ENCODE measurements at places on chromosomes 7 and 10. TPM values are rescaled to one million over a fixed set of nuclear protein-coding genes. Genes with fewer than 3 reads are reported as not detected.

GRCh38 chr10:78492424-78492823, 458.8 kb downstream of the RPS24 start:
- no peak for DNase-seq
- H3K27ac ChIP-seq, result no peak overlapping the region
- no peak overlapping the region for H3K4me3 ChIP-seq
- no peaks in the 10 kb centered on the region for H3K4me1 ChIP-seq

FZD8 gene
- total RNA-seq, result 0.40 TPM

GRCh38 chr7:139488810-139489209, 5.3 kb upstream of the KLRG2 start:
- H3K36me3 ChIP-seq, result no peaks in the 10 kb centered on the region
- no peak for DNase-seq
- no peak overlapping the region for H3K4me3 ChIP-seq
- no peaks in the 10 kb centered on the region for H3K27me3 ChIP-seq
- no peaks in the 10 kb centered on the region for H3K4me1 ChIP-seq
- no peak overlapping the region for H3K27ac ChIP-seq

DNA sequence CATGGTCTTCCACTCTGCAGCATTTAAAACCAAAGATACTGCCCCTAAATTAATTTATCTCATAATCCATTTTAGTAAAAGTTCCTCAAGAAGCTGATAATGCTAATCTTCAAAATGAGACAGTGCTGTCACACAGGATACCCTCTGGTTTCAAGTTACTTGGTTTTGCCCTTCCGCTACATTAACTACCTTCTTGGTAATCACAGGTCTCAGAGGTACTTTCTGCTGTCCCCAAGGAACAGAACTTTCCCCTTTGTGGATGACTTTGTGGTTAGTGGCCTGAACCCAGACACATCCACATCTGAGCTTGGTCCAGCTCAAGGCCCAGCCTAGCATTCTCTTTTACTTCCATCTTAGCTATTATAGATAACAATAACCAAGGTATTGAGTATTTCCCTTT, 88.8 kb upstream of the TMEM26 start:
- H3K4me3 ChIP-seq, result no peak overlapping the region
- H3K4me1 ChIP-seq, result no peaks in the 10 kb centered on the region
- H3K27ac ChIP-seq, result no peak overlapping the region
- DNase-seq, result no peak

GRCh38 chr10:132551093-132551807, 13.7 kb downstream of the INPP5A start:
- H3K4me1 ChIP-seq, result peaks cover 52% of the 10 kb centered on the region
- peak overlapping the region; percentile 51 for H3K4me3 ChIP-seq
- peak overlapping the region; percentile 57 for H3K27ac ChIP-seq
- no peaks in the 10 kb centered on the region for H3K27me3 ChIP-seq

GRCh38 chr10:132689721-132690360, 96.1 kb downstream of the NKX6-2 start:
- H3K4me3 ChIP-seq, result no peak overlapping the region
- no peak overlapping the region for H3K27ac ChIP-seq
- H3K4me1 ChIP-seq, result no peaks in the 10 kb centered on the region
- no peaks in the 10 kb centered on the region for H3K36me3 ChIP-seq

HOXA3 gene
- not detected for total RNA-seq

TFPI2 gene
- 0.77 TPM for total RNA-seq

GRCh38 chr7:27096768-27097514, 1.1 kb upstream of the HOXA1 start:
- H3K4me1 ChIP-seq, result peaks cover 9% of the 10 kb centered on the region
- no peak for DNase-seq
- peaks cover 9% of the 10 kb centered on the region for H3K27me3 ChIP-seq
- no peaks in the 10 kb centered on the region for H3K36me3 ChIP-seq

Measured in naive thymus-derived CD4-positive, alpha-beta T cell (primary cell).